CD4-positive, CD25-positive, alpha-beta regulatory T cell (primary cell): ENCODE measurements at places on chromosomes 3 and 15. TPM values are rescaled to one million over a fixed set of nuclear protein-coding genes. Genes with fewer than 3 reads are reported as not detected.

The RAB6B gene
- polyA plus RNA-seq, result 0.18 TPM

- DNase-seq, result no peak
Measured at GRCh38 chr3:118476885-118477618, 557.6 kb downstream of the IGSF11 start.

The HIGD2B gene
- not detected for polyA plus RNA-seq

The PCOLCE2 gene
- not detected for polyA plus RNA-seq

The DOCK3 gene
- 0.03 TPM for polyA plus RNA-seq

The XCR1 gene
- polyA plus RNA-seq, result not detected

DNA sequence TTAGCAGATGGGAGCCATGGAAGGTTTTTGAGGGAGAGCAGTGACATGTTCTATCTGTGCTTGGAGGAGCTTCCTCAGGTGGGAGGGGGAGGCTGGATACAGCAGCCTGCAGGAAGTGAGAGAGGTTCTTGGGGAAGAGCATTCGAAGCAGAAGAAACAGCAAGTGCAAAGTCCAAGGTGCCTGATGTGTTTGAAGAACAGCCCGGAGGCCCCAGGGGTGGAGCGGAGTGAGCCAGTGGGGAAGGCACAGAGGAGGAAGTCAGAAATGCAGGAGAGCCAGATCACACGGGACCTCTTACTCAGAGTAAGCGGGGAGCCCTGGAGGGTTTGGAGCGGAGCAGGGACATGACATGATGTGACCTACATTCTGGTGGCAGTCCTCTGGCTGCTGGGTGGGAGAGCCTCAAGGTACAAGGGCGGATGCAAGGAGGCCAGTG, 10.8 kb downstream of the ITGA11 start:
- DNase-seq, result no peak

The ST8SIA2 gene
- polyA plus RNA-seq, result not detected

The SLC22A13 gene
- polyA plus RNA-seq, result 0.22 TPM

The TAGLN3 gene
- not detected for polyA plus RNA-seq

- no peak for DNase-seq
Measured at GRCh38 chr3:138359148-138359918, 11.0 kb downstream of the MRAS start.

The CLDN16 gene
- not detected for polyA plus RNA-seq

- peak; percentile 52 for DNase-seq
Measured at GRCh38 chr3:152524198-152525140, 255.7 kb downstream of the MBNL1 start.

The PLA2G4D gene
- not detected for polyA plus RNA-seq

DNA sequence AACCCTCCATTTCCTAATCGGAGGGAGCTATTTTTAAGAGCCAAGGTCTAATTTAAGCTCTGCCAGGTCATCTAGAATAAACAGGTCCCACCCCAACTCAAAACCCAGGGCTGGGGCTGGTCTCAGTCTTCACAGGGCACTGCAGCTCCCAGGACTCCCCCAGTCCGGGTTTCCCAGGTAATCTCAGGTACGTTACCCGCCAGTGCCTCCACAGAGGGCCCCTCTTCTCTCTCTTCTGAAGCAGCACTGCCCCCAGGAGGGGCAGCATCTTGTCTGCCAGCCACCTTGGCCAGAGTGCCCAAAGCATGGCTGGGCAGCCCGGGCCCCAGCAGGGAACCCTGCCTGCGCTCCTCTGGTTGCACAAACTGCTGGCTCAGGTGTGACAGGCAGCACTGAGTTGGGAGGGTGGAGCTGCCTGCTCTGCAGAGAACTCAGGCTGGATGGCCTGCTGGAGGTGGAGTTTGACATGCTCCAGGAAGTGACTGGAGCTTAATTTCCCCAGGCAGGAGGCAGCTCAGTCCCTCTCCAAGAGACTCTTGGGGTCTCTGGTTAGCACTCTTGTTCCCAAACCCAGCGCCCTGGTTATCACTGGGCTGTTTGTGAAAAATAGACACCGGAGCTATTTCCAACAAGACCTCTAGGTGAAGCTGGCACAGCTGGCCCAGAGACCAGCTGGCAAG, at the start of gene PLA2G4F:
Gene PLA2G4F, minus strand, starts transcription at position 394 of the 680 bp plus-strand sequence. Its CDS starts 87 bp downstream, at position 307.
- peak; percentile 16 for DNase-seq

- no peak for DNase-seq
Measured at GRCh38 chr3:191120447-191121298, 78.4 kb upstream of the OSTN start.

DNA sequence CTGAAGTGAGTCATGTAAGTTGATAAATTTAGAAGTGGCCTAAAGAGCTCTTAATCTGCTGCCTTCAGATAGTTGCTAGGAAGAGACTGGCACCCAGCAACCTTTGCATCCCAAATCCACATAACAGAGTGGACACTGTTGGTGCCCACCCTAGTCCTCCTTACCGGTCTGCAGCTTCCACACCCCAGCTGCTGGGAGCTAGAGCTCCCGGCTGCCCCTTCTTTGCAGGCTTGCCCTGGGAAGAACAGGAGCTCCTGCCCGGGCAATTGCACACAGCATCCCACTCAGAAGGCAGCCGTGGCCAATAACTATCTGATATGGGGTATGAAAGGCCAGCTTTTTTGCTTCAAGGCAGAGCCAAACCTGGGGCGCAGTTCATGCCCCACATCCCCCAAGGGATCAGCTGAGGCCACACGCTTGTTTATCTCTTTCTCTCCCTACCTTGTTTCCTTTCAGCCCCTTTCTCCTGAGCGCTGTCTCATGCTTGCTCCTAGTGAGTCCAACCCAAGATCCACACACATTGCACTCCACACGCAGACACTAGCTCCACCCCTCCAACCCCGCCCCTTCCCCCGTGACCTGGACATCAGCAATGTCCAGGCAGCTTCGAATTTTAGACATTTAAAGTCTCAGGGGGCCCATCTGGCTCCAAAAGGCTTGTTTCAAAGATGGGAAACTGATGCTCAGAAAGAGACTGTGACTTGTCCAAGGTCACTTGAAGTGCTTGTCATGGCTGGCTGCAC, 9.1 kb downstream of the ATP2B2 start:
- DNase-seq, result no peak

- DNase-seq, result no peak
Measured at GRCh38 chr3:168094580-168094876, 1.2 kb downstream of the GOLIM4 start.
